ENCODE measurements at places on chromosomes 12 and 14.
A peak's percentile ranks its signal among the peaks of the same experiment; 100 is the strongest.

DNA sequence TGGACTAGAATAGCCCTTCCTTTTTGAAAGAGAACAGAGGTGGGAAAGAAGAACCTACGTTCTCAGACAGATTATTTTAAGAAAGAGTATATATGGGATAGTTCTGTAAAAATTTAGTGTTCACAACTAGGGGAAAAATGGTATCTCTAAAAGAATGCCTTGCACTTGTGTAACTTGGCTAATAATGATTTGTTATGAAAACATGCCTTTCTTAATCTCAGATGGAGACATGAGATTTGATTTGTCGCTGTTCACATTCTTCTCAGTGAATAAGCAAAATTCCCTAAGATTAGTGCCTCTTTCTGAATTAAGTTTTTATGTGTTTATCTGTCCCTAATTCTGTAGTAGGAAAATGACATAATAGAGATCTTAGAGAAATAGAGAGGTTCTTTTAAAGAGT lies 100.8 kb downstream of the USP15 start:
- no peak for DNase-seq

DNA sequence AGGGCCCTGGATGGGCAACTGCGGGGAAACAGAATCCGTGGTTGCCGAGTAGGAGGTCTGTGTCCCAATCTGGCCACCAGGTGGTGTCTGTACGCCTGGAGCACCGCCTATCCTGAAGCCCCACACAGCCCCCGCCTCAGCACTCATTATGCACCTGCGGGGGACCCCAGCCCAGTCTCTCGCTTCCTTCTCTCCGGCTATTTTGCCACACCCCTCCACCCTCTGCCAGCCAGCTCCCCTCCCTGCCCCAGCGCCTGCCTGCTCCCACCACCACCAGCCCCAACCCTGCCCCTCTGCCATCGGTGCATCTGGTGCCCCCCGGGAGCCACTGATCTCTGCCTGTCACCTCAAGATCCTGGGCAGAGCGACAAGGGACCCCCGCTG lies 2.2 kb upstream of the NXPH4 start:
- peak; percentile 94 for DNase-seq

DNA sequence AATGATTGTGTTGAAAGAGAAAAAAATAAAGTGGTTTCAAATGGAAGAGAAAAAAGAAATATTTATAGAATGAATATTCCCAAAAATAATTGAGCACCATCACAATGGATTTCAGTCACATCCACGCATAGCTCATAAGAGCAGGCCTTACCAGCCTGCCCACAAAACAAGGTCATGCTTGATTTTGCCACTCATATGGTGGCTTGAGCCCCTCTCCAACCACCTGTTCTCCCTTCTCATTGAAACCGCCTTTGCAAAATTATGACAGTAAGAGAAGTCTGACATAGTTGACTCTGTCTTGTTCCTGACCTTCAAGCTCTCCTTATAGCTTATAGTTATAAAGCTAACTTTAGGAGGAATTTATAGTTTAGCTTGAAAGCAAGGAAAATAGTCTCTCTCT lies 33.3 kb upstream of the NAP1L1 start:
- no peak for DNase-seq

DNA sequence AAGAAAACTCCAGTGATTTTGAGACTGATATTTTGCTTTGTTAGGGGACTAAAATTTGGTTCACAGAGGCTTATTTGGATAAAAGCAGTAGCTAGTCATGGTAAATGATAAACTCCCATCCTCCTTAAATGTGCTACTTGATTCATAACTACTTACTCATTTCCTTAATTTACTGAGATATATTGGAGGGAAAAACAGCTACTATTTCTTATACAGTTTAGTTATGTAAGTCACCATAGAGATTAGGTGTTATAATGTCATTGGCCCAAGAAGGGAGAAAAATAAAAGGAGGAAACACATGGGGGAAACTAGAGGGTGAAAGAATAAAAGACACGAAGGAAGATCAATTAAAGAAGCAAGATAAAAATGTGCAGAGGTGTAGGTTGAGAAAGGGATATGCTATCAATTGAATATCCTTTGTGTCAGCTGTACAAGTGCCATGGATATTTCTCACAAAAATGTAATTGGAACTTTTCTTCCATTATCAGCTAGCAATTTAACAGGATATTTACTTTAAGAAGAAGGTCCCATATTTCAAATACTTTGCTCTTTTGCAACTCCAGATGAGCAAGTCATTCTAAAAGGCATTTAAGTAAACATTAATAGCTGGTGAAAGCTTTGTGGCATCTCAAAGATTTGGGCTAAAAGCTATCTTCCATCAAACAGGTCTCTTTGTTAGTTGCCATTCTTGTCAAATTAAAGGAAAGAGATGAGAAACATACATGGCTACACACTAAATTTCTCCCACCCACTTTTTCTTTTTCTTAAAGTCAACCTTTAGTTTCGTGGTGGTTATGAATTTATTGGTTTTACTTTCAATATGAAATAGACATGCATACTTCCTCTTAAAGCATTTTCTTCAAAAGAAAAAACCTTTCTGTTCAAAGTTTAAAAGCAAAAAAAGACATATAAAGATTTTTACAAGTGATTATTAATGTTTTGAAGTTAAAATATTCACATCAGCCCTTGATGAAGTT lies 439.5 kb downstream of the CCER1 start:
- no peak for DNase-seq

- DNase-seq: no peak
Measured at GRCh38 chr14:104076743-104077142, 8.8 kb upstream of the ASPG start.

DNA sequence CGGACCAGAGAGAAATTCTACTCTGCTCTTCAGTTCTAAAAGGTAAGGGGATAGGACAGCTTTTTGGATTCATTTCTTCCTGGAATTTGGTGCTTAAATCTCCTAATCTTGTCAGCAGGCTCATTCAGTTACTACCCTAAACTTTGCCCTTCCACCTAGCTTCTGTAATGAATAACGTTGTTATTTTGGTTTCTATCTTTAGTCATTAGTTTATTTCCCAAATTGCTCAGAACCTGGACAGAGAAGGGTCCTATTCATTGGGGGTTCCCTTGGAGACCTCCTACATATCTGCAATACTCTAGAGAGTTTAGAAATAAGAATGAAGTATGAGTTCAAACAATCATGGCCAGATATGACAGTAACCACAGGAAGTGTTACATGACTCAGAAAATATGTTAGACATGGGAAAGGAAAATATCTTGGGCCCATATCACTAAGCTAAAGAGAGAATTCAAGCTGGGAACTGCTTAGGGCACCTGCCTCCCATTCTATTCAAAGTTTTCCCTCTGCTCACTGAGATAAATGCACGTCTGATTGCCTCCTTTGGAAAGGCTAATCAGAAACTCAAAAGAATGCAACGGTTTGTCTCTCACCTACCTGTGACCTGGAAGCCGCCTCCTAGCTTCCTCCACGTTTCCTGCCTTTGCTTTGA lies 87.9 kb downstream of the GAS2L3 start:
- no peak for DNase-seq

DNA sequence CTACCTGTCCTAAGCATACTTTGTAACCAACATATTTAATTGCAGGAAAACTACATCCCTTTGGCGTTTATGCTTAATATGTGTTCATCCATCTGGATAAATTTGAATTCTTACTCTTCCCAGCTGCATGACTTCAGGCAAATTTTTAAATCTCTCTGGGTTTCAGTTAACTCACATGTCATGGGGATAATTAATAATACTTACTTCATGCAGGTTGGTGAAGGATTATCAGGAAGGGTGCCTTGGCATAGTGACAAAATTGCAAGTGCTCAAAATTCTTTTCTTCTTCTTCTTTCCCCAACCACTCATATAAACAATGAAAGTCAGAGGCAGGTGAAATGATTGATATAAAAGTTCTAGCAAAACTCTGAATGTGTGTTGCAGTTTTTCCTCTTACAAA lies 15.9 kb downstream of the SYT10 start:
- no peak for DNase-seq
